NCI-H345 (cell line): ENCODE measurements at places on chromosomes 6 and 20.

DNA sequence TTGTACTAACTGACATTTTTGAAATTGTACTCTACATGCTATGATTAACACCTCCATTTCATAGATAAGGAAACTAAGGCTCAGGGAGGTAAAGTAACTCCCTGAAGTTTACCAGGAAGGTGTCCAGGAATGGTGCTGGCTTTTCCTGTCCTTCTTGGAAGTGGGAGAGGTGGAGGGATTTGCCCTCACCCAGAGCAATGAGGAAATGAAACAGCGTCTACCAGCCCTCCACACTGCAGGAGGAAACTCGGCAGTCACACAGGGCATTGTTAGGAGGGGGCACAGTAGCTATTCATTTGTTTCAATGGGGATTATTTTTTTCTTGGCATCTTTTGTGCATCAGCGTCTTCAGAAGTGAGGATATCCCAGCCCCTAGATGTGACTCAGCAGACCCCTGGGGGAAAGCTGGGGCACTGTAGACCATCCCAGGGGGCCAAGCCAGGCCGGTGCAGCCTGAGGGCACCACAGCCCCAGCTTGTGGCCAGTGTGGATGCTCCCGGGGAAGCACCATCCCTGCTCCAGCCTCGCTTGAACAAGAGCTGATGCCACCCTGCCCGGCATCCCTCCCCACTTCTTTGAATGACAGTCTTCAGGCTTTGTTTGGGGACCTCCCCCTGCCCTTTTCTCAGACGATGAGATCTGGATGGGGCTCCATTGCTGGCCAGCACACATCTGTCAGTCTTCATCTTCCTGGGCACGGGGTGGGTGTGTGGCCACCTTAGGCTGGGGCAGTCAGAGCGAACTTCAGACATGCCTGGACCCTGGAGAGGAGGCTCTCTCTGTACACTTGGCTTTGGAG, 224.4 kb upstream of the PMEPA1 start:
- no peak for DNase-seq

DNA sequence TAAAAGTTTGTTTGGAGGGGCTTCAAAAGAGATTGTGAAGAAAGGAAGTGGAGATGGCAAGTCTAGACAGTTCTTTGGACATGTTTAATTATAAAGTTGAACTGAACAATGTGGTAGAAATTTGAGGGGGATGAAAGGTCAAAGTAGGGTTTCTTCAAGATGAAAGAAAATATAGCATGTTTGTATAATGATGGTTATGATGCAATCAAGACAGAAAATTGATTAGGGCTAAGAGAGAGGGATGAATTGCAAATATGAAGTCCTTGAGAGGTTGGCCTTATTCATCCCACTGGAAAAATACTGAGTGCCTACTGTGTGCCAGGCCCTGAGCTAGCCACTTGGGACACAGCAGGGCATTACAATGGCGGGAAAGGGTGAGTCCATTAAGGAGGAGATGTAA, 37.6 kb downstream of the NHSL1 start:
- DNase-seq = no peak

GRCh38 chr6:108557494-108558371, 3.0 kb upstream of the FOXO3 start:
- DNase-seq = peak; percentile 90

GRCh38 chr6:170233286-170234205, 57.3 kb downstream of the DLL1 start:
- no peak for DNase-seq

DNA sequence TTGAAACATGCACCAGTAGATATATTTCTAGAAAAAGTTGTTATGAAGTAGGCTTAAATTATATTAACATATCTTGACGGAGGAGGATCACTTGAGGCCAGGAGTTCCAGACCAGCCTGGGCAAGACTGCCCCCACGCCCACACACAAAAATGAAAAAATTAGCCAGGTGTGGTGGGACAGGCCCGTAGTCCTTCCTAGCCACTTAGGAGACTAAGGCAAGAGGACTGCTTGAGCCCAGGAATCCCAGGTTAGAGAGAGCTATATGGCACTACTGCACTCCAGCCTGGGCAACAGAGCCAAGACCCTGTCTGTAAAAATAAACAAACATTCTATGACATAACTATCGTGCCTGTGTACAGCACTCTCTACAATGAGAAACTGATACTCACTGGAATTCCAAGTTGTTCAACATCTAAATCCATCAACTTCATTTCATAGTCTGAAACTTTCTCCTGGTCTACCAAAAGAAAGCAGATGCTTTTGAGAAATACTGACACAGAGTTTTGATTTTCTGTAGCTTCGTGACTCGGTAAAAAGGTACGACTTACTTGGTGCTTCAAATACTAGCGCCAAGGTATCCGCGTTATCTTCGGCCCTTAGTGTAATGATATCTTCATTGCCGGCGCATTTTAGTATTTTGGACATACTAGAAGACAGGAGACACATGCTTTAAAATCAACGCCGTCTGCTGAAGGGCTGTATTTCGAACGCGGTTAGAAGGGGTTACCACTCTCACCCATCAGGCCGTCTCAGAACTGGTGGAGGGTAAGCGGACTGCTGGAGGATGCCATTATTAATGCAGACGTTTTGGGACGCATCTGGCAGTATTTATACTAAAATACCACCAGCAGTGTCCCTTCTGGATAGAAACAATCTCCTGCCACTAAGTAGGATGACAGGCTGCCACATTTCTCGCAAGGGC, 1.3 kb downstream of the PCNA start:
- DNase-seq = no peak

DNA sequence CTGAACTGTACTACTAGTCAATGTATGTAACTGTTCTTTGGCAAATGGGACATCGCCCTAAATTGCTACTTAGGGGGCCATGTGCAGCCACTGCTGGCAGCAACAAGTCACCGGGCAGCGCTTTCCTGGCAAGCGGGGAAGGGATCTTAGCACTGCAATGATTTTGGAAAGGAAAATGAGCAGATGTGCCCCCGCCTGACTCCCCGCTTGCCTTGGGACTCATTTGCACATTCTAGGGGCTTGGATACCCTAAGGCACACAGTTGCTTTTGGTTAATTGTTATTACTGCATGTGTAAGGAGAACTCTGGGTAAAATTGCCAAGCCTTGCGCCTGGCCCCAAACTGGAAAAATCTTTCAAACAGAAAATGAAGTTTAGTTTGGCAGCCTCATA, 32.2 kb downstream of the CD83 start:
- no peak for DNase-seq

- DNase-seq = no peak
Observed at GRCh38 chr6:38183856-38184584, 364.5 kb downstream of the ZFAND3 start.

- DNase-seq = peak; percentile 25
Observed at GRCh38 chr20:33862709-33863403, 51.7 kb downstream of the CHMP4B start.

- no peak for DNase-seq
Observed at GRCh38 chr6:116461331-116461931, at the start of gene CALHM6. CALHM6 (plus strand) TSS chr6:116461375; CDS start chr6:116461930, 555 bp downstream.

- no peak for DNase-seq
Observed at GRCh38 chr20:4820806-4821518, 99.3 kb downstream of the PRND start.

DNA sequence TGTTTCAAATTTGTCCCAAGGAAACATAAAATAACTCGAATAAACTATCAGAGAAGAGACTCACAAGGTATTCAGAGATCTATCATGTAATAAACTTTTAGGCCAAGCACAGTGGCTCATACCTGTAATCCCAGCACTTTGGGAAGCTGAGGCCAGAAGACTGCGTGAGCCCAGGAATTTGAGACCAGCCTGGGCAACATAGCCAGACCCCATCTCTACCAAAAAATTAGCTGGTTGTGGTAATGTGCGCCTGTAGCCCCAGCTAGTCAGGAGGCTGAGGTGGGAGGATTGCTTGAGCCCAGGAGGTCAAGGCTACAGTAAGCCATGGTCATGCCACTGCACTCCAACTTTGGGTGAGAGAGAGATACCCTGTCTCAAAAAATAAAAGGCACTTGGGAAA, 79.2 kb upstream of the GCM1 start:
- DNase-seq = no peak

DNA sequence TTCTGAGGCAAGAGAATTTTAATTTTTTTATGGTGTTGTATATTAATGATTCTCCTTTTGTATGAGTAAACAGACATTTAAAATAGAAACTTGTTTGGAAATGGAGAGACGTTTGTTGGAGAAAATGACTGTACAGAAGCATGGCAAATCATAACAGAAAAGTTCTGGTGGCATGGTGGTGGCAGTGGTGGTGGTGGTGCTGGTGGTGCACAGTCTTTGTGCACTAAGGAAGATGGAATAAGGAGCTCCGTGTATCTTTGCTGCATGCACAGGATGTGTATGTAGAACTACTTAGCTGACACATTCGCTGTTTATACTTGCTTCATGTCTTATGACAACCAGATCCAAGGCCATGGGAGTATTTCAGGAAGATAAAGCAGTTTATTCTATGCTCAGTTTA, 294.9 kb downstream of the UTRN start:
- no peak for DNase-seq

GRCh38 chr6:5999688-6000608, 6.8 kb downstream of the NRN1 start:
- no peak for DNase-seq

GRCh38 chr6:13870214-13870830, 54.4 kb upstream of the RNF182 start:
- DNase-seq = no peak

- DNase-seq = no peak
Observed at GRCh38 chr6:130643361-130643760, 183.8 kb upstream of the SMLR1 start.

- no peak for DNase-seq
Observed at GRCh38 chr6:88840289-88840688, 123.1 kb downstream of the RNGTT start.

- peak; percentile 91 for DNase-seq
Observed at GRCh38 chr6:158754738-158755137, 64.4 kb downstream of the EZR start.

DNA sequence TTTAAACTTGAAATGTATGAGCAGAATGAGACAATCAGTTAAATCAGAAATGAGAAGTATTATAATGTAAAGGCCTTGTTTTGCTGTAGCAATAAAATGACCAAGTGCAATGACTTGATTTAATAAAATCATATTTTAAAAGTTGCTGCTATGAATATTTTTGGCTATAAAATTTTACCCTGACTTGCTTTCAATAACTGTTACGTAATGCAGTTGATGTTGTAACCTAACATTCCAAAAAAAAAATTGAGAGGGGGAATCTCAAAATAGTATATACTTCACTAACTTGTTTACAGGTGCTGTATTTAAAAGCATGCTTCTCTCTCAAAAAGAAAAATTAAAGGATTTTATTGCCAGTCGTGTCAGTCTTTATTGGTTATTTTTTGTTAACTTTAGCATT, 71.6 kb upstream of the ADGRF4 start:
- no peak for DNase-seq
